Posterior vena cava (tissue), 2 donors: ENCODE measurements at places on chromosomes 11 and 22.

- no peak for DNase-seq
These were observed 51.6 kb upstream of the GDPD4 start for GRCh38 chr11:77353131-77353530.

DNA sequence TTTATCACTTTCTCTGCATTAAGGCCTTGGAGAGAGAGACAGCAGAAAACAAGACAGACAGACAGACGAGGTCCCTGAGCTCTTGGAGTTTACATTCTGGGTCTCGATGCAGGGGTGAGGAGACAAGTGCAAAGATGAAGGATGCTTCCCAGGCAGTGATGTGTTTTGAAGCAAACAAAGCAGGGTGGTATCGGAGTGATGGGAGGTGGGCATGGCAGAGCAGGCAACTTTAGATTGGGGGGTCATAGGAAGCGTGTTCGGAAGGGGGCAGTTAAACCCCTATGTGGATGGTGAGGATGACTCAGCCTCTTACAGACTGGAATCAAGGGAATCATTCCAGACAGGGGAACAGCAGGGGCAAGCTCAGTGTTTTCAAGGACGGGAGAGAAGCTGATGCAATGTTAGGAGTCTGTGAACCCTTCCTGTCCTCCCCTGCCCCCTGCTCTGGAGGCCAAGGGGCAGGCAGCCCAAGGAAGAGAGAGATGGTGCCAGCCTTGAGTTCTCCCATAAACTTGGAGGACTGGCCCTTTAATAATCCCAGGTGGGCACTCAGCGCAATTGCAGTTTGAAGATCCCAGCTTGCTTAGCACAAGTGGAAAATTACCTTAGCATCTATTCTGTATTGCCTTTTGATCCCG, 180.2 kb downstream of the CHST1 start:
- peak; percentile 29 for DNase-seq

- DNase-seq, result no peak
These were observed 149.1 kb downstream of the MAML2 start for GRCh38 chr11:96193745-96194443.

DNA sequence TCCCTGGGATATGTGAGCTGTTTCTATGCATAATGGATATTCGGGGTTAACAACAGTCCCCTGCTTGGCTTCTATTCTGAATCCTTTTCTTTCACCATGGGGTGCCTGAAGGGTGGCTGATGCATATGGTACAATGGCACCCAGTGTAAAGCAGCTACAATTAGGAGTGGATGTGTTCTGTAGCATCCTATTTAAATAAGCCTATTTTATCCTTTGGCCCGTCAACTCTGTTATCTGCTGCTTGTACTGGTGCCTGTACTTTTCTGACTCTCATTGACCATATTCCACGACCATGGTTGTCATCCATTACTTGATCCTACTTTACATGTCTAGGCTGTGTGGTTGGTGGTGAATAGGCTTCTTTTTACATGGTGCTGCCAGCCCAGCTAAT, 1.3 kb downstream of the TUG1 start:
- DNase-seq, result no peak

DNA sequence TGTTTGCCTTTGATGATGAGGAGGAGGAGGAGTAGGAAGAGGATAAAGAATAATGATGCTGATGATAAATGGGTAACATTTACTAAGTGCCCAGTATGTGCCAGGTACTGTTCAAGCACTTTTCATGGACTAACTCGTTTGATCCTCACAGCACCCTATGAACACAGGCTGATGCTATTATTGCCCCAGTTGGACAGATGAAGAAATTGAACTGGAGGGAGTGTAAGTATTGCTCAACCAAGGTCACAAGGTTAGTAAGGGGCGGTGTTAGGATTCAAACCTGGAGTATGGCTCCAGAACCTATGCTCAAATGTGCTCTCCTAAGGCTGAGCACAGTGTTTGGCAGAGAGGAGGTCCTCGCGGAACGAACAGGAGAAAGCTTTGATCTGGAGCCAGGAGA, 78.6 kb downstream of the SYN3 start:
- DNase-seq, result no peak

DNA sequence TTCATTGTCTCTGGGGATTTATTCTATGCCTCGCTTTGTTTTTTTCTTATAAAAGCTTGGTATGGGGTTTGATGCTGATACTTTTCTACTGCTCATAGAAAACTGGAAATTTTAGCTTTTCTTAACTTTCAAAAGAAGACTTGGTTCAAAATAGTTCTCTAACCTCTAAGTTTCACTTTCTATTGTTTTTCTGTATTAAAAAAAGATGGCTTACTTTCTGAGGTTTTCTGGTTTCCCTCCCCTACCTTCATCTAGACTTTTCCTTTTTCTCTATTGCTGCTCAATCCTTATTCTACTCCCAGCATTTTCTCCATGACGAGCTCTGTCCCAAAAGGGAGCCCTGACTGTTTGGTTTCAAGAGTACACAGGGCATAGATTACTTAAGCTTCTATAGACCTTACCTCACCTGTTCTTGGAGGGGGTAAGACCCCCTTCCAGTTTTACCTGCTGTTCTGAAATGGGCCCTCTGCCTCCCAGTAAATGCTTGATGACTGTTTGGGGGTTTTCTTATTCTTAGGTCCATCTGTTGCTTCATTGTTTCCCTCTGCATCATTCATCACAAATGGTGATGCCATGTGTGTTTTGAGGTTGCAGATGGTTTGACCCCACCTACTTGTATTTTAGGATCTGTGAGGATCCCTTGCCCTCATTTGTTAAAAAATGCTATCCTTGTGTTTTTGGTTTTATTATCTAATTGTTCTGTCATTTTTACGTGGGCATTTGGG, 29.5 kb downstream of the DNHD1 start:
- no peak for DNase-seq

DNA sequence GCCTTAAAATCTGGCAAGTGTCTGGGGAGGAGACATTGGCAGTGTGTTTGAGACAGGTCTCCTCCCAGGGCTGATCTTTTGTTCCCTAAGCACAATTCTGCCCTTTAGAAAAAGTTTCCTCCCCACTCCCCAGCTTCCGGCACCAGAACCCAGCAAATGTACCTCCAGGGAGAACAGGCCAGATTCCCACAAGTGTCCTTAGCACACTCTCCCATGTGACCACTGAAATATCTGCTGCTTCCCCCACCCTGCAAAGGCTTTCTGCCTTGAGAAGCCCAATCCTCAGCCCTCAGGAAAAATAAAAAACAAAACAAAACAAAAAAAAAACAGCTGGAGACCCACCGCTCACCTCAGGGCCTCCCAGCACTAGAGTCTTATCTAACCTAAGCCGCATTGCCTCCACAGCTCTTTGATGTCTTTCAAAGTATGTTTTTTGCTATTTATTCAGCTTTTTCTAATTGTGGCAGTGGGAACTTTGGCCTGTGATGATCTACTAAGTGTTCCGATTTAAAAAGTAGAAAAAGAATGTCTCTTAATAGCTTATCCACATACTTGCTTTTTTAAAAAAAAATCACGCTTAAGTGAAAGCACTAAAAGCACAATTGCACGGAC, 29.0 kb upstream of the FBLN1 start:
- peak; percentile 45 for DNase-seq

DNA sequence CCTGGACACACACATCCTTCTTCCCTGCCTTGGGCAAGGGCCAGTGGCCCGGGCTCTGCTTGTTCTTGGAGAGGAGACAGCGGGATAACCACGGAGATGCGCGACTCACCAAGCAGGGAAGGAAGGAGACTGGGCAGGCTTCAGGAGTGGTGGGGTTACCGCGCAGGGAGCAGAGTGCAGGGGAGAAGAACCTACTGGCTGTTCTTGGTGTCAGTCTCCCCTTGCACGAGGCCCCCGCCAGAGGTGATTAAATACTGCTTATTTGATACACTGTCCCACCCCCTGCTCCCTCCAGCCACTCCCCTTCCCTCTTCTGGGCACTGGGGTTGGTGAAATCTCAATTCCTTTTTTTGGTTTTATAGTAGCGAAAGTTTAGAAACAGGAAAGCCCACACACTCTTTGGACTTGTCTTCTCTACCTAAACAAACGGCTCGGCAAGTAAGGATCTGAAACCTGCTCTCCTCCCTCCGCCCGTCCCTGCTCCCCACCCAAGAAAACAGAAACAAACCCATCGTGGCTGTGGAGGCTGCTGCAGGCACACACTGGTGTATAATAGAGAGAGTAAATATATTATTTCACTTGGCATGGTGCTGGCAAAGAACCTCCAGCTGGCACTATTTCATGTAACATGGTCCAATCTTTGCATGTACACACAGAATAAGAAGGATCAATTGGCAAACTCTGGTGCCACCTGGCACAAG, 10.8 kb downstream of the LARGE2 start:
- DNase-seq, result peak; percentile 71

DNA sequence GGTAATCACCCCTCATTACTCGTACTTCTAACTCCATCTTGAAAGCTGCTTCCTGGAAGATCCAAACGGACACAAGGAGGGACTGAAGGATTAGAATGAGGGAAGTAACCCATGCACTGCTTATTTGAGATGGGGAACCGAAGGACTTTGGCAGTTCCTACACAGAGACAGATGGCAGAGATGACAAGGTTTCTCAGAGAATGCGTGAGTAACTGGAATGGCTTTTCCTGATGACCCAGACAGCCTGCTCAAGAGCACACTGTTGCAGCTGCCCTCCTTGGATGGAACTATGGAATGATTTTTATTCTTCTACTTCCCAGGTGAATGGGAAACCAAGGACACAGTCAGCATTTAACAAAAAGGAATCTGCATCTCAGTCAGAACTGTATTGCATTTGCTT, 7.3 kb downstream of the KCNJ11 start:
- no peak for DNase-seq

DNA sequence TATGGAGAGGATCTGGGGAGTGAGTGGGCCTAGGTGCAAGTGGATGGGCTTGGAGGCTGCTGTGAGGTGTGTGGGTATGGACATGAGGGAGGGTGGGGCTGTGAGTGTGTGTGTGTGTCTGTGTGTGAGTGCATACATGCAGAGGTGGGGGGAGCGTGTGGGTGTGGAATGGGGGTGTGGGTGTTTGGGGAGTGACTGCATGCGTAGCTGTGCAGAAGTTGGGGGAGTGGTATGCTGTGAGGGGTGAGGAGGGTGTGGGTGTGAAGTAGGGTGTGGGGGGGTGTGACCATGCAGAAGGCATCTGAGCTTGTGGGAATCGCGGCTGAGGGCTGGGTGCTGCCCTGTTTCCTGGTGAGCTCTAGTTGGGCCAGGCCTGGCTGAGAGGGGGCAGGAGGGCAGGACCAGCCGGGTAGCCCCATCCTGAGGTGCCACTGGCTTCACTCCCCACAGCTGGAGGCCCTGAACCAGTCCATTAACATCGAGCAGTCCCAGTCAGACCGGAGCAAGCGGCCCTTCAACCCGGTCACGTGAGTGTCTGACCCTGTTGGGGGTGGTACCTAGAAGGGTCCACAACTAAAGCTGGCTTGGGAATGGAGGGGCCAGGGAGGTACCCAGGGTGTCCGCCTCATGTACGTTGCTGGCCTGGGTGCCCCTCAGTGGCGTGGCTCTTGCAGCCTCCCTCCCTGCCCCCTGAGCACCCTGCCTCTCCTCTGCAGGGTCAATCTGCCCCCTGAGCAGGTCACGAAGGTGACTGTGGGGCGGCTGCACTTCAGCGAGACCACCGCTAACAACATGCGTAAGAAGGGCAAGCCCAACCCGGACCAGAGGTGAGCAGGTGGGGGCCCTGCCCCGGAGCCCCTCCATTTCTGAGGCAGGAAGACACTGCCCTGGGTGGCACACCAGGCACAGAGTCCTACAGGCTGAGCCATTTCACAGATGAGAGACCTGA, 16.5 kb downstream of the TMEM258 start:
- no peak for DNase-seq
